ENCODE measurements at places on chromosomes 6 and 20. TPM values are rescaled to one million over a fixed set of nuclear protein-coding genes. Genes with fewer than 3 reads are reported as not detected.

- H3K36me3 ChIP-seq: no peaks in the 10 kb centered on the region
- no peak overlapping the region for H3K4me3 ChIP-seq
- H3K4me1 ChIP-seq: peaks cover 21% of the 10 kb centered on the region
Observed at GRCh38 chr20:25073544-25073943, 8.4 kb downstream of the VSX1 start.

The FNDC11 gene
- total RNA-seq: not detected

The KCNG1 gene
- 6.8 TPM for total RNA-seq

DNA sequence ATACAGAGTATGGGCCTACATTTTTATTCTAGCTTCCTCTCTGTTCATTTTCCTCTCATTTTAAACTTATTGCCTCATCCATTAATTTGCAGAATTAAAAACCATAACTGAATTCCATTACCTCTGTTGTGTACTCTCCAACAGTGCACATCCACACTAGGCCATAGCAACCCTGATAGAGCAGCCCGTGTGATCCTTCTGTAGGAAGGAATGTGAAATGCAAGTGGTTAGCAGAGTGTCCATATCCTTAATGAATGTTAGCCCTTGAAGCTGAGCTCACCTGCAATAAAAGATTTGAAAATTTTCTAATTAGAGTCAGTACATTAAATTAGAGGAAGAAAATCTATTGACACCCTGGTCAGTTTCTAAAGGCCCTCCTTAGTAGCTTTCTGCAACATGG, 6.5 kb upstream of the GRIK2 start:
- H3K4me3 ChIP-seq: no peak overlapping the region
- no peak for DNase-seq
- no peaks in the 10 kb centered on the region for H3K4me1 ChIP-seq
- H3K27me3 ChIP-seq: no peaks in the 10 kb centered on the region
- no peak overlapping the region for H3K27ac ChIP-seq

- no peaks in the 10 kb centered on the region for H3K36me3 ChIP-seq
- no peaks in the 10 kb centered on the region for H3K4me1 ChIP-seq
- H3K27me3 ChIP-seq: no peaks in the 10 kb centered on the region
- no peak overlapping the region for H3K4me3 ChIP-seq
- no peak overlapping the region for H3K27ac ChIP-seq
- no peak for DNase-seq
Observed at GRCh38 chr6:113524826-113525225, 332.3 kb upstream of the MARCKS start.

DNA sequence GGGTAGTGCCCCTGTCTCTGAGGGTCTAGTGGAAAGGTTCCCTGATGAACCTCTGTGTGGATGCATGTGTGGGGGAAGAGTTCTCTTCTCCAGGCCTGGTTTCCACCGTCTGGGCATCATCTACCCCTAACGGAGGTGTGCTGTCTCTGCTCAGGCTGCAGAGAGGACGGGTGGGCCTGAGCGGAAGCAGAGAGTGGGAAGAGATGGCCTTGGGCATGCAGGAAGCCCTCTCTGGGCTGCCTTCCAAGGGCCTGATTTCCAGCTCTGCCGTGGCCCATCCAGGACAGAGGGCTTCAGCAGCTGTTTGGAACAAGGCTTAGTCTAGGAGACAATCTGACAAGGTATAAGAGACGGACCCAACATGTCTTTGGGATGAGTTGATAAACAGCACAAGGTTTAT, 220.1 kb upstream of the DTNBP1 start:
- H3K4me3 ChIP-seq: no peak overlapping the region
- peaks cover 15% of the 10 kb centered on the region for H3K27me3 ChIP-seq
- H3K36me3 ChIP-seq: no peaks in the 10 kb centered on the region
- H3K27ac ChIP-seq: no peak overlapping the region

GRCh38 chr6:107579456-107580056, 89.6 kb downstream of the SOBP start:
- H3K27ac ChIP-seq: no peak overlapping the region
- H3K4me3 ChIP-seq: no peak overlapping the region
- H3K36me3 ChIP-seq: no peaks in the 10 kb centered on the region
- peaks cover 13% of the 10 kb centered on the region for H3K27me3 ChIP-seq
- peaks cover 12% of the 10 kb centered on the region for H3K4me1 ChIP-seq
- no peak for DNase-seq

GRCh38 chr6:107699254-107699653, 124.9 kb downstream of the SCML4 start:
- no peaks in the 10 kb centered on the region for H3K4me1 ChIP-seq
- no peaks in the 10 kb centered on the region for H3K36me3 ChIP-seq
- DNase-seq: no peak

DNA sequence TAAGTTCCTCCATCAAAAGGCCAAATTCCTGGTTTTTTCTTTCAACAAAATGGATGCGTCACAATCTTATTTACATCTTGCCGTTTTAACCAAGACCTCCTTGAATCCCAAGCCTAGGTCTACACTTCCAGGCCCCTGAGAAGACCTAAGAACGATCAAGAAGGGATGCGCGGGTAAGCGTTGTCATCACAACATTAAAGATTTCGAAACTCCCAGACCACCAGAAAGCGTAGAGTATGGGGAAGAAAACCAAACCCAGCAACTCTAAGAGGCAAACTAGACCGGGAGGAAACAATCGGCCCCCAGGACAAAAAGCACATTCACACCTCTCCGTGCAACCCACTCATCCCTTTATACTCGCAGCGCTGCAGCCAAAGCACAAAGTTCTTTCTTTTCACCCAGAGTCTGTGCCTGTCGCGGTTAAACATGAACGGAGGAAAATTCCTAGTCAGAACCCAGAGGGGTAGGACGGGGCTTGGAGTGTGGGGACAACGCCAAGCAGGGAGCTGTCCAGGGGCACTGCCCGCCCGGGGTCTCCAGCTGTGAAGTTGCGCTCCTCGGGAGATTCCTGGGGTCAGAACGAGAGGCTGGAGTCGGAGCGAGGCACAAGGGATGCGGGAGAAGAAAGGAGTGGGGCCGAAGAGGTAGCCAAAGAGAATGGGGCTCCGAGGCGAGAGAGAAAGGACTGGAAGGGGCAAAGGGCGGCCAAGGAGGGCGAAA, 725 bp downstream of the OSER1 start:
- H3K27ac ChIP-seq: peak overlapping the region; percentile 94
- peaks cover 36% of the 10 kb centered on the region for H3K4me1 ChIP-seq
- H3K36me3 ChIP-seq: peaks cover 48% of the 10 kb centered on the region
- DNase-seq: no peak
- no peaks in the 10 kb centered on the region for H3K27me3 ChIP-seq
- peak overlapping the region; percentile 90 for H3K4me3 ChIP-seq

DNA sequence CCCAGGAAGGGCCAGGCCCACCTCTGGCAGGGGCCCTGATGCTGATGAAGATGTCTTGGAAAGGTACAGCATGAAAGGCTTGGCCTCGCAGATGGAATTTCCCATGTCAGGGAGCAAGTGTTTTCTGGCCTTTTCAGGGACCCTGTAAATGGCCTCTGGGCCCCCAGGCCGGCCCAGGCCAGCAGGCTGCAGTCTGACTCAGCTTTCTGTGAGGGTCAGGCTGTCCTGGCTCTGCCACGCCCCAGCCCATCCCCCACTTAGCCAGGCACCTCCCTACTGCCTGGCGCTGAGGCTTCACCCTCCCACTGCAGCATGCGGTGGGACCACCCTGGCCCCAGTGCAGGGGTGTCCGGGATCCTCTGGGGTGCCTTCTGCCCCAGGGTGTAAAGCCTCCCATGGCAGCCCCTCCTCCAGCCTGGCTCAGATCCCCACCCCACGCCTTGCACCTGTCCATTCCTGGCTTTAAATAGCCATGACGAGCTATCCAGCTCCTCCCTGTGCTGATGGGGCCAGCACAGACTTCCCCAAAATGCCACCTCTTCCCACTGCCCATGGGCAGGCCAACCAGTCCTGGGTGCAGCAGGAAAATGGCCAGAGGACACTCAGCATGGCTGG, 35.6 kb upstream of the GATA5 start:
- no peak overlapping the region for H3K27ac ChIP-seq
- peaks cover 59% of the 10 kb centered on the region for H3K27me3 ChIP-seq
- H3K36me3 ChIP-seq: peaks cover 2% of the 10 kb centered on the region

The CLDN20 gene
- total RNA-seq: not detected

The ZSCAN31 gene
- 4.9 TPM for total RNA-seq

- no peak overlapping the region for H3K4me3 ChIP-seq
- no peak for DNase-seq
- no peak overlapping the region for H3K27ac ChIP-seq
- no peaks in the 10 kb centered on the region for H3K36me3 ChIP-seq
- no peaks in the 10 kb centered on the region for H3K4me1 ChIP-seq
Observed at GRCh38 chr6:53238311-53238710, 89.7 kb upstream of the GCM1 start.

The PPIL4 gene
- total RNA-seq: 21.5 TPM

The SPAG4 gene
- total RNA-seq: 7.7 TPM

DNA sequence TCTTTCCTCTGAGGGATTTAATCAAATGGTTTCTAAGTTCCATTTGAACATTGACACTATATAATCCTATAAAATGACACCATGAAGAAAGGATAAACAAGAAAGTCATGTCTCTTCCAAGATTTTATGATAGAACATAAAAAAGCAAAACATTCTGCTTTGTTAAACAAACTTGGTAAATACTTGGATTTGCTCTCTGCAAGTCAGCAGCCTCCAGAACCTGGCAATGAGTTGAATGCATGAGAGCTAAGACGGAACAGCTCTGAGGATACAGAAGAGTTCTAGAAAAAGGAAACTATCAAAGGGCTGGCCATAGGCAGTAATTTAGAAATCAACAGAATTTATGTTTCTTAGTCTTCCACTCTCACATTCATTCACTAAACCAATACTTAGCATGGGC, 656.0 kb upstream of the ID4 start:
- H3K4me1 ChIP-seq: no peaks in the 10 kb centered on the region
- H3K4me3 ChIP-seq: no peak overlapping the region
- H3K36me3 ChIP-seq: no peaks in the 10 kb centered on the region
- no peak for DNase-seq
- H3K27ac ChIP-seq: no peak overlapping the region

GRCh38 chr6:65927141-65927540, 220.1 kb upstream of the EYS start:
- no peaks in the 10 kb centered on the region for H3K4me1 ChIP-seq
- H3K4me3 ChIP-seq: no peak overlapping the region
- no peak overlapping the region for H3K27ac ChIP-seq
- DNase-seq: no peak

- H3K27ac ChIP-seq: no peak overlapping the region
- no peaks in the 10 kb centered on the region for H3K27me3 ChIP-seq
- no peak for DNase-seq
- no peaks in the 10 kb centered on the region for H3K4me1 ChIP-seq
Observed at GRCh38 chr6:164859816-164860215, 449.6 kb downstream of the C6orf118 start.

DNA sequence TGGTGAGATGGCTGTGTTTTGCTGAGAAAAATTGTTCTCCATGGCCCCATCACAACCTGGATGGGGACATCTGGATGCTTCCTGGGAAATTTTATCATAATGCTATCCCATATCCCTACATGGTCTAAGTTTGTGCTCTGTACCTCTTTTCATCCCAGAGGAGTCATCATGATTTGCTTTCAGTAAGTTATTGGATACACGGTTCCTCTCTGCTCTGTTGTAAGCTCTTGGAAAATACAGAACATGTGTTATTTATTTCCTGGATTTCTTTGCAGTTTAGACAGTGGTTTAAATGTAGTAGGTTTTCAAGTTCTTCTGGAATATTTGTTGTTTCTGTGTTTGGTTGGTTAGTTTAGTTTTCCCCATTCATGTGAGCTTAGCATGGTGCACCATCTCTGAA, 129.2 kb upstream of the ECI2 start:
- no peaks in the 10 kb centered on the region for H3K4me1 ChIP-seq
- H3K36me3 ChIP-seq: no peaks in the 10 kb centered on the region
- H3K4me3 ChIP-seq: no peak overlapping the region

The WFDC5 gene
- not detected for total RNA-seq

DNA sequence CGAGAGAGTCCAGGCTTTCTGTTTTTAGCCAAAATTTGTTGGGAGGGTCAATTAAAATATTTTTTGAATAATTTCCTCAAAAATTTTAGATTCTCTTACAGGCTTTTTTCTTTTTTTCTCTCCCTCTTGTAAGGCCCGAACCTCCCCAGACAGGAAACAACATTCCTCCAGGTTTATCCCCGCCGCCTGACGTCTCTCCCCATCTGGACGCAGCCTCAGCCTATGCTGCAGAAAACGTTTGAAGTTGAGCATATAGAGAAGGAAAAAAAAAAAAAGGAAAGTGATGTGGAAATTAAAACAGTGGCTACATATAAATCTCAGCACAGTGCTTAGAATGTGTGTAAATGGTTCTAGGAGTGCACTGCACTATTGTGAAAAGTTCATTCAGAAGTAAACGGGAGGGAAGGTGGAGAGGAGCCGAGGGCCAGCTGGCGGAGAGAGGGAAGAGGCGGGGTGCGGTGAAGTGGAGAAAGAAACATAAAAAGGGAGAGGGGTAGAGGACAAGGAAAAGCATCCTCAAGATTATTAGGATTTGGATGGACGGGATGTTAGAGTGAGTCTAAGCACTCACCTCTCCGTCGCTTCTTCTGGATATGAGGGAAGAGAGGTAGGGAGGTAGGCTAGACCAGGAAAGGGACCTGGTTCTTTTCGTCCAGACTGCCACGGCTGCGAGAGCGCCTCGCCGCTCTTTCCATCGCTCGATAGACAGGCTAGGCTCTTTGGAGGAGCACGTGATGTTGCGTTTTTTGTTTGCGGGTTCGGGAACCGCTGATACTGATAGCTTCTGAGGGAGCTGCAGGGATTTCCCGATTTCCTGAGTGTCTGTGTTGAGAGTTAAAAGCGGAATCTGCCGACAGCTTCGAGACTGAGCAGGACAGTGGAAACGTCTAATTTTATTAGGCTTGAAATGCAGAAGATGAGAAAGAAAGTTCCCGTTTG, 98.7 kb downstream of the TRIM27 start:
- no peak for DNase-seq
- H3K36me3 ChIP-seq: no peaks in the 10 kb centered on the region
- H3K4me1 ChIP-seq: no peaks in the 10 kb centered on the region
- no peak overlapping the region for H3K27ac ChIP-seq
